ENCODE measurements at places on chromosomes 13 and 19. TPM values are rescaled to one million over a fixed set of nuclear protein-coding genes. Genes with fewer than 3 reads are reported as not detected.

The WDR88 gene
- not detected for total RNA-seq

The OR4F17 gene
- total RNA-seq = not detected

The MYO1F gene
- 67.4 TPM for total RNA-seq

The TTC9B gene
- not detected for total RNA-seq

The KIR3DL2 gene
- total RNA-seq = 1.4 TPM
